Lung (tissue), 17 donors: ENCODE measurements at places on chromosomes 7 and 10. TPM values are rescaled to one million over a fixed set of nuclear protein-coding genes. Genes with fewer than 3 reads are reported as not detected.

DNA sequence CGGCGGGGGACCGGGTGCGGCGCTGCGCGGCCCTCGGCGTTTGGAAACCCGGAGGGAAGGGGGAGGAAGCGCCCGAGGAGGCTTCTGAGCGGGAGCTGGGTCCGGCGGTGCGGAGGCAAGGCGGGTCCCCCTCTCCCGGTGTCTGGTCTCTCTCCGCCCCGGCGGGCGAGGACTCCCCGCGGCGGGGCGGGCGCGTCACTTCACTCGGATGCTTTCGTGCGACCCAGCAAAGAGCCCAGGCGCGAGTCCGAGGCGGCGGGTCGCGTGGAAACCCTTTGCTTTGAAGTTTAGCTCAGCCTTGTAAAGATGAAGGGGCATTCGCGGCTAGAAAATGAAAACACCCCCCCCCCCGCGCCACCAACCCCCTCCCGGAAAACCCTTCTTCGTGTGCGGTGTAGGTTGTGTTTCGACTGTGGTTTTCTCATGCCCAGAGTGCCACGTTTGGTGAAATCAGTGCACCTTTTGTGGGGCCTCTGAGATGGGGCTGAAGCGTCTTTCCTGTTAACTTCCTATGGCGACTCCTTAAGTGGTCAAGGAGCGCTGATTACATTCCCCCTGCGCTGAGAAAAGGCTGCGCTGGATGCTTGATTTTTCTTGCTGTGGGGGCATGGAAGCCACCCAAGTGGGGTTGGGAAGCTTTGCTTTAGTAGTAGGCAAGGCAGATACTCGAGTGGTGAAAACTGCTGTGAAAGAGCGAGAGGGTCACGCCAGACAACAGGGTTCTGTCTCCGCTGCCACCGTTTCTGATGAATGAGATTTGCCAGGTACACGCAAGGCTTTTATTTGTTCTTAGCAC is 876 bp downstream of the GNAI1 start:
- H3K36me3 ChIP-seq: no peaks in the 10 kb centered on the region
- peak; percentile 58 for DNase-seq
- peak overlapping the region; percentile 97 for H3K27ac ChIP-seq
- peaks cover 7% of the 10 kb centered on the region for H3K4me1 ChIP-seq

The CPED1 gene
- 12.6 TPM for total RNA-seq

The LRRD1 gene
- total RNA-seq: 0.63 TPM

The TLX1 gene
- not detected for total RNA-seq

GRCh38 chr7:149820622-149821190 is 17.5 kb upstream of the ZNF862 start:
- no peak overlapping the region for H3K27ac ChIP-seq
- no peak overlapping the region for H3K4me3 ChIP-seq
- DNase-seq: no peak
